Epithelial cell of proximal tubule (primary cell): ENCODE measurements at places on chromosomes 11 and 22. TPM values are rescaled to one million over a fixed set of nuclear protein-coding genes. Genes with fewer than 3 reads are reported as not detected.

DNA sequence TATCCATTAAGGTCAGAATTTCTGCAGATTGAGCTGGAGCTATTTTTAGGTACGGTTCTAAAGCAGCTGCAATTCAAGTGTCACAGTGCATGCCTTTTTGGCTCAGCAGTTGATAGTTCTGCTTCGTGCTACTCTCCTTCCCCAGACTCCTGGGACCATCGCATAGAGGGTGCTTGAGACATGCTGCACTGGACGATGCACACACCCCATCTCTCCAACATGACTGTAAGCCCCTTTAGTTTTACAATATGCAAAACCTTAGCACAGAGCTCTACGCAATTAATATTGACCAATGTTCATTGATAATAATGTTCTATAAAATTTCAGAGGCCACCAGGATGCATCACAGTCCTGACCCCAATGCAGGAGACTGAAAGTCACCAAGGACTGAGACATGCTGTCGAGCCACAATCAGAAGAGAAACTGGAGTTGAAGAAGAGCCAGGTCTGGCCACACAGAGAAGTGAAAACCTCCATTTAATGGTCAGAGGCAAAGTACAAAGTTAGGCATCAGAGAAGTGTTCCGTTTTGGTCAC lies 120.9 kb upstream of the ZC3H12C start:
- DNase-seq, result no peak

CNGA4 gene
- total RNA-seq, result not detected in 2 replicates

P2RY2 gene
- total RNA-seq, result 1.1 and 5.4 TPM in 2 replicates

CD3E gene
- not detected in 2 replicates for total RNA-seq

GRCh38 chr11:35367491-35367890 lies 51.9 kb downstream of the SLC1A2 start:
- no peak for DNase-seq

PRDM10 gene
- 5.1 and 7.9 TPM in 2 replicates for total RNA-seq

DNA sequence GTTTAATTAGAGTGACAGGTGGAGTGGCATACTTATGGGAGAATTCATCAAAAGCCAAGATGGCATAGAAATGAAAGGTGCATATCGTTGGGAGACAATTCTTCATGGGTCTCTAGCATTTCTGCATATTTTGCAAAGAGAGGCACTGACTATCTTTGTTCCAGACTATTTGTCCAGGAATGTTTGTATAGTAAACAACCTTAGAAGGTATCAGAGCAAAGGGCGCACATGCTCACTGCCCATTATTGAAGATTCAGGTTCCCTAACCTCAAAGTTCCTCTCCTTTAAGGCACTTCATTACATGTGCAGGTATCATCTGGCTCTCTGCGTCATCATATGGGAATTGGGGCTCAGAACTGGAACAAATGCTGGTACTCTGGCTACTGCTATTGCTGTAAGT lies 4.7 kb upstream of the NEU3 start:
- DNase-seq, result no peak

DNA sequence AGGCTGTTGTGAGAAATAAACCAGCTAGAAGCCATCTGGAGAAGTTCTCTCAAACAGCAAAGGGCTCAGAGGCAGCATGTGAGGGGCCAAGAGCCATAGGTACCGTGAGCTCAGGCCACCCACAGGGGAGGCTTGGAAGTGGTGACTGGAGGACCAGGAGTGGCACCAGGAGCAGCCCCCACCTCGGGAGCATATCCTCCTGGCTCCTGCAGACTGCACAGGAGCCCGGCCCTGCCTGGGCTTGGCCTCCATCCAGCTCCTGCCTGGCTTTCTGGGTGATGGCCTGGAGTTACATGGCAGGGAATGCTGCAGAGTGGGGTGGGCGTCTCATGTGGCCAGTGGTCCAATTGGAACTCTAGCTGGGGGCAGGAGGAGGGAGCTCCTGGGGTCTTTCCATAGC lies 4.2 kb upstream of the MPPED1 start:
- DNase-seq, result no peak

- no peak for DNase-seq
Observed at GRCh38 chr11:70159627-70160570, 43.2 kb upstream of the FADD start.

GRCh38 chr11:132254906-132255305 lies 884.5 kb downstream of the NTM start:
- no peak for DNase-seq

DNA sequence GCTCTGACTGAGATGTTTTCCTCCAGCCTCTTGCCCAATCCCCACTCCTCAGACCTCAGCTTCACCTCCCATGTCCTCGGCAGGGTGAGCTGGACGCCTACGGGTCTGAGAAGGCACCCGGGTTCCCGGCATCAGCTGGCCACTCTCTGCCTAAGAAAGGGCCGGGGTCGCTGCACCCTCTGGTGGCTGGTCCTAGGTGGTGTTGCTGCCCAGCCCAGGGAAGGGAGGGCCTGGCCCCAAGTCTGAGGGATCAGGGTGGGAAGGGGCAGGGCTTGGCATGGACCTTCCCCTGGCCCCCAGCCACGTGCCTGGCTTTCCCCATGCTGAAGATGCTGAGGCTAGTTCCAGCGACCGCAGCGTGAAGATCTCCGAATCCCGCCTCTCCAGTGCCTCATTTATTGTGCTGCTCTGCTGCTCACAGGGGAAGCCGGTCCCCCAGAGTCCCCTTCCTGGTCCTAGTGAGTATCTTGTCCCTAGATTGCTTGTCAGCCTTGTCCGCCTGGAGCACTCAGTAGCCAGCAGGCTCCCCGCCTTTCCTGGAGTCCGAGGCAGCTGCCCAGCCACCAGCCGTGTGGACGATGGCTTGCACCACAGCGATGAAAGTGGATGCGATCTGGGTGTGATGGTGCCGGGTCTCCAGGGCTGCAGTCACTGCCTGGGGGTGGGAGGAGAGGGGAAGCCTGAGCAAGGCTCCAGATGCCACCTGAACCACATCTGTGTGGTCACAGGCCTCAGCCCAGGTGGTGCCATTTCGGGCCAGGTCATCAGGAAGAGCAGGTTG lies 2.9 kb upstream of the GGT5 start:
- DNase-seq, result peak; percentile 20

DNA sequence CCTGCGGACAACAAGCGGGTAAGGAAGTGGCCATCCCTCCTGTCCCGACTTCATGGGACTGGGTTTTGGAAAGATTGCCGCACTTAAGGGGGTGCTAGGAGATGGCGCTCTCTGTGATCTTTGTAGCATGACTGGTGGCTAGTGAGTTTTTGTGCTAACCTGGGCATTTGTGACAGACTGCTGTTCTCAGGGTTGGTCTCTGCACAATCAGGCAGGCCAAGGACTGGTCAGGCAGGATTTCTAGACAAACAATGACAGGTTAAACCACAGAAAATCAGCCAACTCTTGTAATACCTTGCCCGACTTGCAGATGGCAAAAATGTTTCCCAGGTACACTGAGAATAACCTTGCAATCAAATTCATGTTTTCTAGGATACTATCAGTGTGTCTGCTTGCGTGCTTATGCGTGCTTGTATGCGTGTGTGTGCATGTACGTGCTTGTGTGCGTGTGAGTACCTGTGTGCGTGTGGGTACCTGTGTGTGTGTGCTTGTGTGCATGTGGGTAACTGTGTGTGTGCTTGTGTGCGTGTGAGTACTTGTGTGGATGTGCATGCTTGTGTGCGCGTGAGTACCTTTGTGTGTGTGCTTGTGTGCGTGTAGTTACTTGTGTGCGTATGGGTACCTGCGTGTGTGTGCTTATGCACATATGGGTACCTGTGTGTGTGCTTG lies 25.6 kb upstream of the SORL1-AS1 start:
- DNase-seq, result no peak

- no peak for DNase-seq
Observed at GRCh38 chr11:85603220-85603619, 23.9 kb downstream of the DLG2 start.

DNA sequence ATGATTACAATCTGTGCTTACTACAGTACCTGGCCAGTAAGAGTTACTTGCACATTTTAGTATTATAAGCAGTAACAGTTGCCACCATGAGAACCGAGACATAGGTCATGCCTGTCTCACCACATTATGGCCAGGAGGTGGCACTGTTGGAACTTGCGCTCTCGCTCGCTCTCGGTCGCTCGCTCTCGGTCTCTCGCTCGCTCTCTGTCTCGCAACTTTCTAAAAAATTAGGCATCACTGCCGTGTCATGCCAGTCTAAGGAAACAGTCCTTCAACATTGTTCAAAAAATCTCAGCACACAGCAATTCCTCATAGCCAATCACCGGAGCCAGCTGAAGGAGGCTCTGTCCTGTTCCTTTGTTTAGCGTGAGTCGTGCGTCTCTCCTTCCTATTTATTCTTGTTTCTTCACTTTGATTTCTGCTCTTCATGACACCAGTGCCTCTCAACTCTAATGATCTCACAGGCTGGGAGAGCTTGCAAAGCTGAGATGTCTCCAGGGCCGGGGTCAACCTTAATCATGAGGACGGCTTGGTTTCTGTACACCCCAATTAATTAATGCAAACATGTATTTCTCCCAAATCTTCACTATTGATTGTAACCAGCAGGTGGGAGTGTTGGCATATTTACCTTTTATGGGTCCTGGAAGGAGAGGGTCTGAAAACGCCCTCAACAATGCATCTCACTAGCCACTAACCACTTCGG lies 6.3 kb upstream of the ADAMTS8 start:
- no peak for DNase-seq
